ENCODE measurements at places on chromosomes 4 and X. TPM values are rescaled to one million over a fixed set of nuclear protein-coding genes. Genes with fewer than 3 reads are reported as not detected.

The PNMA6A gene
- not detected for polyA plus RNA-seq

The GAGE12E gene
- polyA plus RNA-seq, result not detected

The PAGE4 gene
- not detected for polyA plus RNA-seq

The RASSF6 gene
- polyA plus RNA-seq, result not detected

The MSN gene
- 1,577 TPM for polyA plus RNA-seq

The MAGEA11 gene
- not detected for polyA plus RNA-seq

The GUCY1A1 gene
- polyA plus RNA-seq, result 6.1 TPM

- peaks cover 5% of the 10 kb centered on the region for H3K36me3 ChIP-seq
- H3K27ac ChIP-seq, result no peak overlapping the region
- H3K4me3 ChIP-seq, result no peak overlapping the region
- H3K27me3 ChIP-seq, result peaks cover 16% of the 10 kb centered on the region
- H3K4me1 ChIP-seq, result peaks cover 20% of the 10 kb centered on the region
Measured at GRCh38 chr4:133146574-133147241, 2.4 kb upstream of the PCDH10 start.

GRCh38 chr4:185534866-185535611 lies at the start of gene PDLIM3:
Gene PDLIM3 (minus strand): TSS chr4:185535507. CDS start chr4:185535434, 73 bp downstream.
- H3K4me1 ChIP-seq, result peaks cover 3% of the 10 kb centered on the region
- H3K36me3 ChIP-seq, result no peaks in the 10 kb centered on the region
- H3K27me3 ChIP-seq, result peaks cover 20% of the 10 kb centered on the region
- no peak within 1 kb of the TSS for H3K4me3 ChIP-seq
- DNase-seq, result no peak
- H3K27ac ChIP-seq, result no peak within 1 kb of the TSS

DNA sequence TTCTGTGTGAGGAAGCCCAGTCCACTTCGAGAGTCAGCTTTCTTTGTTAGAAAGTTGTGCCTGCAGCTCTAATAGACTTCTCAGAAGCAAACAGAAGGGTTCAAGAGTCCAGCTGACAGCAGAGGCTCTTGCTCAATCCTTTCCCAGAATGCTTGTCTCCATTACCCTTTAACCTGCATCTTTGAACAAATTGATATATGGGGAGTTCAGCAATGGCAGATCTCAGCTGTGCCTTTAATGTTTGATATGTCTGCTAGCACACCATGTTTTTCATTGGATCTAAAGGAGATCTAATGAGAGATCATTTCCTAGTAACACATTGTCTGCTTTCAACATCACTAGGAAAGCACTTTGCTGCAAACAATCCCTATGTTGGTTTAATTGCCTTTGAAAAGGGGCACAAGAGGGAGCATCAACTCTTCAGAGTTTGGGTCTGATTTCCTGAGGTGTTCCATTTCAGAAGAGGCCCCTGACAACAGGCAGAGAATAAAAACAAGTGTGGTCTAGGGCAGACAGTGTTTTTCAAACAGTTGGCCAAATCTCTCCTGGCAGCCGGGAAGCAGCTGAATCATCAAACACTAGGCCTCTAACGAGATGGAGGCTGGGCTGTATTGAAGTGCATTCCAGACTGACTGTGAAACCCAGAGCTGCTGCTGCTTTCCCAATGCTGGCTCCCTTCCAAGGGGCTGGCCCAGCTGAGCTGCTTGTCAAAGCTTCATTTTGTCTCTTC lies 55.5 kb downstream of the LUZP4 start:
- H3K36me3 ChIP-seq, result no peaks in the 10 kb centered on the region
- no peak overlapping the region for H3K27ac ChIP-seq
- no peaks in the 10 kb centered on the region for H3K27me3 ChIP-seq
- H3K4me3 ChIP-seq, result no peak overlapping the region

- no peak for DNase-seq
- no peak overlapping the region for H3K27ac ChIP-seq
- H3K36me3 ChIP-seq, result no peaks in the 10 kb centered on the region
- peaks cover 3% of the 10 kb centered on the region for H3K27me3 ChIP-seq
Measured at GRCh38 chrX:123846577-123847038, 13.2 kb upstream of the XIAP start.

GRCh38 chr4:1351854-1352566 lies 5.0 kb downstream of the UVSSA start:
- peaks cover 8% of the 10 kb centered on the region for H3K36me3 ChIP-seq
- H3K27ac ChIP-seq, result peak overlapping the region; percentile 28
- H3K4me1 ChIP-seq, result peaks cover 27% of the 10 kb centered on the region
- no peaks in the 10 kb centered on the region for H3K27me3 ChIP-seq
- peak; percentile 79 for DNase-seq

- no peak overlapping the region for H3K4me3 ChIP-seq
- H3K27me3 ChIP-seq, result peaks cover 4% of the 10 kb centered on the region
- H3K4me1 ChIP-seq, result no peaks in the 10 kb centered on the region
- no peaks in the 10 kb centered on the region for H3K36me3 ChIP-seq
- no peak for DNase-seq
Measured at GRCh38 chrX:479273-479981, 92.7 kb upstream of the PPP2R3B start.

- no peaks in the 10 kb centered on the region for H3K27me3 ChIP-seq
- DNase-seq, result no peak
- H3K4me3 ChIP-seq, result no peak overlapping the region
- H3K36me3 ChIP-seq, result no peaks in the 10 kb centered on the region
Measured at GRCh38 chr4:106893395-106893881, 142.7 kb downstream of the DKK2 start.

- H3K27me3 ChIP-seq, result peaks cover 2% of the 10 kb centered on the region
- no peaks in the 10 kb centered on the region for H3K36me3 ChIP-seq
- peak overlapping the region; percentile 22 for H3K4me3 ChIP-seq
- H3K4me1 ChIP-seq, result peaks cover 13% of the 10 kb centered on the region
- no peak overlapping the region for H3K27ac ChIP-seq
Measured at GRCh38 chrX:40449956-40450706, 130.6 kb upstream of the ATP6AP2 start.

DNA sequence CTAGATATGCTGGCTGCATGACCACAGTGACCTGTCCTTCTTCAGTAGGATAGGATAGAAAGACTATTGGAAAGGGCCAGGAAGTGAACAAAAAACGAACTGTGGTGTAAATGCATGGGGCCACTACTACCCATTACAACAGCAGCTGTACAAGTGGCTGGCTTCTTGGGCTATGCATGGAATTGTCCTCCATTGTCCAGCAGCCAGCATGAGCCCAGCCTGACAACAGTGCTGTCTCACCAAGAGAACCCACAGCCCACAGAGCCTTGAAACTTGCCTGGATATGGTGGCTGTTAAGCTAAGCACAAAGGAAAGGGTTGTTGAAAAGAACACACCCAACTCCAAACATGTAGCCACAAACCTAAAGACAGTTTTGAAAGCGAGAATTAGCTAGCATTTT lies 330.2 kb upstream of the F9 start:
- H3K4me1 ChIP-seq, result peaks cover under 1% of the 10 kb centered on the region
- peaks cover 17% of the 10 kb centered on the region for H3K27me3 ChIP-seq
- H3K36me3 ChIP-seq, result no peaks in the 10 kb centered on the region
- no peak overlapping the region for H3K27ac ChIP-seq
- no peak overlapping the region for H3K4me3 ChIP-seq
- DNase-seq, result no peak

GRCh38 chr4:132513491-132513890 lies 635.6 kb upstream of the PCDH10 start:
- no peak overlapping the region for H3K4me3 ChIP-seq
- H3K27me3 ChIP-seq, result no peaks in the 10 kb centered on the region
- DNase-seq, result no peak
- no peaks in the 10 kb centered on the region for H3K4me1 ChIP-seq
- H3K36me3 ChIP-seq, result no peaks in the 10 kb centered on the region
- H3K27ac ChIP-seq, result no peak overlapping the region

GRCh38 chr4:86855572-86855971 lies 6.4 kb upstream of the SLC10A6 start:
- H3K27ac ChIP-seq, result no peak overlapping the region
- no peaks in the 10 kb centered on the region for H3K36me3 ChIP-seq
- no peaks in the 10 kb centered on the region for H3K27me3 ChIP-seq
- H3K4me1 ChIP-seq, result no peaks in the 10 kb centered on the region

- no peak overlapping the region for H3K4me3 ChIP-seq
- no peak overlapping the region for H3K27ac ChIP-seq
- no peaks in the 10 kb centered on the region for H3K27me3 ChIP-seq
- H3K4me1 ChIP-seq, result no peaks in the 10 kb centered on the region
Measured at GRCh38 chr4:34469516-34469915, 1774.8 kb downstream of the ARAP2 start.

DNA sequence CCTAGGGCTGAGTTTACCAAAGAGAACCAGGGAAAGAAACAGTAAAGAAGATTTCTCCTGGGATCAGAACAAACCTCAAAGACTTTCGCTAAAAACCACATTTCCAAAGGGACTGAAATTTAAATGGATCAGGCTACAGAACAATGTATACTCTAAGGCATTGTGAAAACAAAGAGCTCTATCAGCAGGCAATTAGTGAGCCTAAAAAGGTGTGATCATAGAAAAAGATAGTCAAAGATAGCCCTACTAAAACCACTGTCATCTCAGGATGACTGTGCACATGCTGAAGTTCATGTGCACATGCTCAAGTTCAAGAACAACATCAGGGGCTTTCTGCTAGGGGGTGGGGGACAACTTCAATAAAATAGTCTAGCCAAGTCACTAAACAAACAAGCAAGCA lies 12.9 kb upstream of the SMIM10L2A start:
- H3K27me3 ChIP-seq, result peaks cover 11% of the 10 kb centered on the region
- no peak for DNase-seq
- no peak overlapping the region for H3K4me3 ChIP-seq
- H3K27ac ChIP-seq, result no peak overlapping the region
- no peaks in the 10 kb centered on the region for H3K36me3 ChIP-seq
- H3K4me1 ChIP-seq, result no peaks in the 10 kb centered on the region

DNA sequence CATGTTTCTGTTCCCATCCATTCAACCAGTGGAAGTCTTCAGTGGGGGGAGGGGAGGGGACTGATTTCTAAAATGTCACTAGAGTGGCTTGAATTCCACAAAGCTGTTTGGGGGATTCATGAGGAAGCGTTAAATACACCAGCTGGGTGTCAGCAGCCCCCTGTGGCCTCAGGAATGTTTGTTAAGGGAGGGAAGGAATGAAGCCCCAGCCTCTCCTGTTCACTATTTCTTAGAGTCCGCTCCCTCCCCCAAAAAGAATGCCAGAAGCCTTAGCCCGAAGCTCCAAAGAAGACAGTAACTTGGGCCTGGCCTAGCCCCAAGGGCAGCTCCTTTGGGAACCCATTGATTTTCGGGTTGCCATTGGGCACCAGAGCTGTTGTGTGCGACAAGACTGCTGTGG lies 3.3 kb downstream of the SHROOM2 start:
- no peaks in the 10 kb centered on the region for H3K36me3 ChIP-seq
- H3K4me1 ChIP-seq, result peaks cover 7% of the 10 kb centered on the region
- peaks cover 2% of the 10 kb centered on the region for H3K27me3 ChIP-seq
- no peak overlapping the region for H3K27ac ChIP-seq
- no peak for DNase-seq

DNA sequence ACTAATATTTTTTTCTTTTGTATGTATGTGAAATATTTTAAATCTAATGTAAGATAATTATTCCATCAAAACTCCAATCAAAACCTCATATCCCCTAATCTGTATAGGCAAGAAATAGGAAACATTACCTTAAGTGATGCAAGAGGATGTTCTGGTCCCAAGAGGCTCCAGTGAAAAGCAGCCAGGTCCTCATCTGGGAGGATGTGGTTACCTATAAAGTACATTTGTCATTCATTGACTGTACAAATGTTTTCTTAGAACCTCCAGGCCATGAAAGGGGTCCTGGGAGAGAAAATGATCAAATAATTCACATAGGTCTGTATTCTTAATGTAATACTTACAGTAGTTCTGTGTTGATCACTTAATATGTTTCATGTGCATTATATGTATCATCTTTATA lies 25.5 kb downstream of the FAM120C start:
- no peak overlapping the region for H3K4me3 ChIP-seq
- no peak for DNase-seq
- H3K27me3 ChIP-seq, result peaks cover 5% of the 10 kb centered on the region
- H3K36me3 ChIP-seq, result peaks cover 9% of the 10 kb centered on the region
- no peak overlapping the region for H3K27ac ChIP-seq

GRCh38 chr4:113760094-113760794 lies 1.3 kb downstream of the CAMK2D start:
- peaks cover 5% of the 10 kb centered on the region for H3K36me3 ChIP-seq
- peak overlapping the region; percentile 96 for H3K4me3 ChIP-seq
- peaks cover 43% of the 10 kb centered on the region for H3K4me1 ChIP-seq
- H3K27me3 ChIP-seq, result peaks cover 21% of the 10 kb centered on the region
- H3K27ac ChIP-seq, result peak overlapping the region; percentile 95

- no peak for DNase-seq
- no peak overlapping the region for H3K27ac ChIP-seq
- H3K27me3 ChIP-seq, result peaks cover 6% of the 10 kb centered on the region
- H3K4me1 ChIP-seq, result no peaks in the 10 kb centered on the region
Measured at GRCh38 chr4:168524006-168524405, 27.2 kb downstream of the PALLD start.

DNA sequence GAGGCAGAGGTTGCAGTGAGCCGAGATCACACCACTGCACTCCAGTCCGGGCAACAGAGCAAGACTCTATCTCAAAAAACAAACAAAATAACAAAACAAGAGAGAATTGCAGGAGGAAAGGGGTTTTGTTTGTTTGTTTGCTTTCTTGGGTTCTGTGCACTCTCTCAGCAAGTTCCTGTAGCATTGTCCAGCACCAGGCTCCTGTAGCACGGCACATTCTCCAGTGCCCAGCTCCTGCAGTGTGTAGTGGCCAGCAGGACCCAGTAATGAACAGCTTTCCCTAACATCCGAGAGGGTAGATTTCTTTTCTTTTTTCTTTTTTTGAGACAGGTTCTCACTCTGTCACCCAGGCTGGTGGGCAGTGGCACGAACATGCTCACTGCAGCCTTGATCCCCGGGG lies 60.5 kb upstream of the USP9X start:
- H3K4me1 ChIP-seq, result no peaks in the 10 kb centered on the region
- peaks cover 4% of the 10 kb centered on the region for H3K27me3 ChIP-seq
- H3K36me3 ChIP-seq, result no peaks in the 10 kb centered on the region
- no peak overlapping the region for H3K4me3 ChIP-seq
- H3K27ac ChIP-seq, result no peak overlapping the region

DNA sequence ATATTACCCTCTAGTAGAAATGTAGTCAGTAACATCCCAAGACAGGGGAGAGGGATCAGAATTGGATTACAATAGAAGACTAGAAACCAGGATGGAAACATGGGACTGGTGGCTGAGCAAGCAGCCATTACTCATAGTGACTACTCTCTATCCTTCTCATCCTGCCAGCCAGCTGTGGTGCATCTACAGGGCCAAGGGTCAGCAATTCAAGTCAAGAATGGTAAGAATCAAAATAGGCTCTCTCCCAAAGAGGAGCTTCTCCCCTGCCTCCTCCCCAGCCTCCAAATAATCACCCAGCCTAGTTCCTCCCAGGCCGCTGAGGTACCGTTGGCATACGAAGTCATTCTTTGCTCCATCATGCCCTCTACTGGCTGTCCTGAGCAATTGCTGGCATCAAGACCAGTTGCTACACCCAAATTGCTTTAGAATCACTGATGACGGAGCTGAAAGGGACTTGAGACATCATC lies 19.4 kb downstream of the AWAT2 start:
- no peak overlapping the region for H3K4me3 ChIP-seq
- DNase-seq, result peak; percentile 6
- no peaks in the 10 kb centered on the region for H3K4me1 ChIP-seq
- H3K27me3 ChIP-seq, result peaks cover 2% of the 10 kb centered on the region
- H3K27ac ChIP-seq, result no peak overlapping the region

GRCh38 chr4:104188301-104188700 lies 306.4 kb downstream of the CXXC4 start:
- no peak overlapping the region for H3K4me3 ChIP-seq
- no peaks in the 10 kb centered on the region for H3K27me3 ChIP-seq
- no peak overlapping the region for H3K27ac ChIP-seq
- no peaks in the 10 kb centered on the region for H3K36me3 ChIP-seq
- H3K4me1 ChIP-seq, result no peaks in the 10 kb centered on the region

GRCh38 chrX:110381216-110381615 lies 22.6 kb downstream of the RTL9 start:
- H3K4me1 ChIP-seq, result no peaks in the 10 kb centered on the region
- no peaks in the 10 kb centered on the region for H3K36me3 ChIP-seq
- no peaks in the 10 kb centered on the region for H3K27me3 ChIP-seq
- H3K27ac ChIP-seq, result no peak overlapping the region
- H3K4me3 ChIP-seq, result no peak overlapping the region
